ENCODE measurements at places on chromosomes 12 and 14.
A peak's percentile ranks its signal among the peaks of the same experiment; 100 is the strongest.

GRCh38 chr12:26514364-26514763, 318.6 kb downstream of the ITPR2 start:
- peak; percentile 5 for DNase-seq

- peak; percentile 28 for DNase-seq
Observed at GRCh38 chr12:81992461-81992860, 233.3 kb upstream of the PPFIA2 start.

DNA sequence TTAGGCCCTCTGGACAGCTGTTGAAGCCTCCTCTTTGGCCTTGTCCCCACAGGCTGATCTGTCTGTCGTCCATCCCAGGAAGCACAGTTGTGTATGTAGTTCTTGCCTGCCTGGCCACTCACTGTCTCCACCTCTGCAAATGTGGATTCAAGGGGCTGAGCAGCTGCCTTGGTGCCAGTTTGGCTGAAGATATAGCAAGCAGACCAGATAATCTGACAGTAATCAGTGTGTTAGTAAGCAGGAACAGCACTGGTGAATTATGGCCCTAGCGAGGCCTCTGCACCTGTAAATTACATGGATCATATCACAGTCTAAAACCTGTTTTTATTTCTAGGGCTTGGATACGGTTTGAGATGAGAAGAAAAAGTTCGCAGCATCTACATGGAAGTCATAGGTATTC, 282.5 kb upstream of the NOS1 start:
- DNase-seq, result no peak

- no peak for DNase-seq
Observed at GRCh38 chr12:50355365-50355764, 41.0 kb downstream of the FAM186A start.

DNA sequence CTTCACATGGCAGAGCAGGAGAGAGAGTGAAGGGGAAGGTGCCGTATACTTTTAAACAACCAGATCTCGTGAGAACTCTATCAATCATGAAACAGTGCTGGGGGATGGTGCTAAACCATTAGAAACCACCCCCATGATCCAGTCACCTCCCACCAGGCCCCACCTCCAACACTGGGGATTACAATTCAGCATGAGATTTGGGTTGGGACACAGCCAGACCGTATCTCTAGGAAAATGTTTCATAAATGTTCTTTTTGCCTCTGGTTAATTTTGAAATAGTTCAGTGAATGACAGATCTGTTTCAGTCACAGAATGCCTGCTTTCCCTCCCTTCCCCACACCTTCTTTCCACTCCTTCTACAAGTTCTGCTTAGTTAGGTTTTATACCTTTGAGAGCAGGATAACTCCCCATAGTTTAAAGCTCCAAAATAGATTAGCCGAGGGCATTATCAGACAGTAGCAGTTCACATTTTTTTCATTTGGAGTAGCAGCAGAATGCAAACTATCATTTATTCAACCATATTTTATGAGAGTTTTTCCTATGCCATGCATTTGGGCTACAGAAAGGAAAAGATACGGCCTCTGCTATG, 27.1 kb downstream of the PELI2 start:
- DNase-seq, result peak; percentile 48

- no peak for DNase-seq
Observed at GRCh38 chr12:116657921-116658495, 79.9 kb downstream of the SPRING1 start.

DNA sequence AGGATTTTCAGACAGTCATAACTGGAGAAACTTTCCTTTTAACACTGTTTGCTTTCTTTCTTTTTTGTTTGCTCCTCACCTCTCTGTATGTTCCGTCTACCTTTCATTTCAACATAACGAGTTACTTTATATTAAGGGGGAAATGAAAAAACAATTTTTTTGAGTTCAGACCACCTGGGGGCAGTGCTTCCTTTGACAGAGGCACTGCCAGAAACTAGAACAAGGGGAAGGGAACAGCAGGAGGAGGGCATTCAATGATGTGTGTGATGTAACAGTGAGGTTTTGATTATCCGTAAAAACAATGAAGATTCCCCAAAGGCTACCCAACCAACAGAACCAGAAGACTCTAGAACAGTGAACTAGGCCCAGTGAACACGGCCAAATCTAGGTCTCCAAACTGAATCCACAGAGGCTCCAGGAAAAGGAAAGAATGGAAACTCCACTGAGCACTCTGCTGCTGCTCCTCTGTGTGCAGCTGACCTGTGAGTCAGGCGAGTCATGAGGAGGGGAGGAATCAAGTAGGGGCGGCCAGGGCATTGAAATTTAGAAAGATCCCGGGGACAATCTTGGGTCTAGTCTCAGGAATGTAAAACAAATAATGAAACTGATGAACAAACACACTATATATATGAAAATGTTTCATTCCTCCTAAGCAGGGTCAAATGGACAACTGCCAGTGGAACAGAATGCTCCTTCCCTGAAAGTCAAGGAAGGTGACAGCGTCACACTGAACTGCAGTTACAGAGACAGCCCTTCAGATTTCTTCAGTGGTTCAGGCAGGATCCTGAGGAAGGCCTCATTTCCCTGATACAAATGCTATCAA, 323.5 kb downstream of the DAD1 start:
- DNase-seq, result peak; percentile 6

GRCh38 chr12:132178801-132179401, 34.6 kb downstream of the NOC4L start:
- no peak for DNase-seq

GRCh38 chr12:12272869-12273268, 6.0 kb upstream of the LRP6 start:
- no peak for DNase-seq

DNA sequence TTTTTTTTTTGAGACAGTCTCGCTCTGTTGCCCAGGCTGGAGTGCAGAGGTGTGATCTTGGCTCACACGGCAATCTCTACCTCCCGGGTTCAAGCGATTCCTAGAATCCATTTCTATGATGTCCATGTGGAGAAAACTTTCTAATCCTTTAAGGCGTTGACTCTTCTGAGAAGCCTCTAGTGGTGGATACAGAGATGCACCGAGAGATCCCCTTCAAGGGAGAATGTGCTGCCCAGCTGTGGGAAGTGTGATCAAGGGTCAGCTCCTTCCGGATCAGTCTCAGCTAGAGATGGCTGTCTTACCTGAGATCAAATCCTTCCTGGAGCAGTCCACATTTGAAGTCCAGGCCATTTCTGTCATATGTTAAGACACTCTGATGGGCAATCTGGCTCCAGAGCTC, 92.7 kb upstream of the HECTD1 start:
- peak; percentile 25 for DNase-seq

GRCh38 chr12:85572956-85573355, 263.3 kb downstream of the RASSF9 start:
- DNase-seq, result no peak

DNA sequence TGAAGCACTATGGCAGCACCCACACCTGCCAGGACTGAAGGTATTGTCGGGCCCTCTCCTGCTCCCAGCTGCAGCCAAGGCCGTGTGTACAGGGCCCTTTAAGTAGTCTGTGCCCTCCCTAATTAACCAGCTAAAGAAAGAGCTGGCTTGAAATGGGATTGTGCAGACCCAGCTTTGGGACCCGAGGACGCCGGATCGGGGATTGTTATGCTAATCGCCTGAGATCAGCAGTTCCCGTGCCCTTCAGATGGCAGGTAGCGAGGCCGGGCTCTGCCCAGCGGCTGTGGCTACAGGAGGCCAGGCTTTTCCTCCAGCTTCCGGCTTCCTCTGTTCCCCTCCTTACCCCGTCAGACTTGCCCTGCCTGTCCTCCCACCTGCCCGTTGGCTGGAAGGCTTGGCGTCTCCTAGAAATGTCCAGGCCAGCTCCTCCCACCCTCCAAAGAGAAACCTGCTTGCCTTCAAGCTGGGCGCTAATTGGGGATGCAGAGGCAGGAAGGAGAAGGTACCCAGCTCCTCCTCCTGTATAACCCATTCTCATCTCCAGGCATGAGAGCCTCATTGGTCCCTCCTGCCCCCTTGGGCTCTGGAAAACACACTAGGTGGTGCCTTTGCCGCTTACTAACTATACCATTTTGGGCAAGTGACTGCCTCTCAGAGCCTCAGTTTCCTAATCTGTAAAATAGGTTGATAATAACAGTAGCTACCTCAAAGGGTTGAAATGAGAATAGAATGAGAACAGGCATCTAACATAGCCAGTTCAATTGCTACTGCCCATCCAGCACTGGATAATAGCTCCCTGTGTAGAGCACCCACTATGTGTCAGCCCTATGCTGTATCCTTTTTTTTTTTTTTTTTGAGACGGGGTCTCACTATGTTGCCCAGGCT, 25.8 kb upstream of the MSI1 start:
- no peak for DNase-seq

GRCh38 chr12:103809154-103809553, 31.9 kb downstream of the NT5DC3 start:
- no peak for DNase-seq

- no peak for DNase-seq
Observed at GRCh38 chr14:72000907-72001306, 68.7 kb downstream of the RGS6 start.

GRCh38 chr14:95233702-95234241, 76.4 kb upstream of the DICER1 start:
- no peak for DNase-seq

DNA sequence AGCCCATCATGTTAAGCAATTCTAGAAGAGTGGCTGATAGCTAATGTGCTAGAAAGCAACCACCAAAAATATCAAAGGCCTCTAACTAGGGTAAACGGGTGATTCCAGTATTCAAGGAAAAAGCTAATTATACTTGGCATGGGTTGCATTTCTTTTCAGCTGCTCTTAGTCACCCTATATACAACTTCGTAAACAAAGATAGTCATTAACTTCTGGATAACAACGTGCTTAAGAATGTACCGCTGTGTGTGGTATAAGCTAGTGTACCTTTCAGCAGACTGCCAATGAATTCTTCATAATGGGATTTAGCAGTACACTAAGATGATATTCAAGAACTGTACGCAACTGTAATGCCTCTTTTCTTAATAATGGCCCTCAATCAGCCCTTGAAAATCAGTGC, 42.2 kb upstream of the SLC6A13 start:
- DNase-seq, result peak; percentile 18

GRCh38 chr14:64604001-64604400, 54.2 kb downstream of the PPP1R36 start:
- DNase-seq, result no peak

Measured in fibroblast of mammary gland (primary cell).